ENCODE measurements at places on chromosomes 3 and 15. TPM values are rescaled to one million over a fixed set of nuclear protein-coding genes. Genes with fewer than 3 reads are reported as not detected.

TF gene
- 2.1 TPM for total RNA-seq

TOP2B gene
- total RNA-seq = 112 TPM

ITIH4 gene
- 3.4 TPM for total RNA-seq

GRCh38 chr15:101042320-101042719, 123.2 kb downstream of the LRRK1 start:
- no peak for DNase-seq

BNC1 gene
- 1.4 TPM for total RNA-seq

CP gene
- total RNA-seq = 30.4 TPM

LRRC34 gene
- 2.3 TPM for total RNA-seq

ST8SIA2 gene
- 0.06 TPM for total RNA-seq

SLC28A1 gene
- total RNA-seq = 0.42 TPM

DNA sequence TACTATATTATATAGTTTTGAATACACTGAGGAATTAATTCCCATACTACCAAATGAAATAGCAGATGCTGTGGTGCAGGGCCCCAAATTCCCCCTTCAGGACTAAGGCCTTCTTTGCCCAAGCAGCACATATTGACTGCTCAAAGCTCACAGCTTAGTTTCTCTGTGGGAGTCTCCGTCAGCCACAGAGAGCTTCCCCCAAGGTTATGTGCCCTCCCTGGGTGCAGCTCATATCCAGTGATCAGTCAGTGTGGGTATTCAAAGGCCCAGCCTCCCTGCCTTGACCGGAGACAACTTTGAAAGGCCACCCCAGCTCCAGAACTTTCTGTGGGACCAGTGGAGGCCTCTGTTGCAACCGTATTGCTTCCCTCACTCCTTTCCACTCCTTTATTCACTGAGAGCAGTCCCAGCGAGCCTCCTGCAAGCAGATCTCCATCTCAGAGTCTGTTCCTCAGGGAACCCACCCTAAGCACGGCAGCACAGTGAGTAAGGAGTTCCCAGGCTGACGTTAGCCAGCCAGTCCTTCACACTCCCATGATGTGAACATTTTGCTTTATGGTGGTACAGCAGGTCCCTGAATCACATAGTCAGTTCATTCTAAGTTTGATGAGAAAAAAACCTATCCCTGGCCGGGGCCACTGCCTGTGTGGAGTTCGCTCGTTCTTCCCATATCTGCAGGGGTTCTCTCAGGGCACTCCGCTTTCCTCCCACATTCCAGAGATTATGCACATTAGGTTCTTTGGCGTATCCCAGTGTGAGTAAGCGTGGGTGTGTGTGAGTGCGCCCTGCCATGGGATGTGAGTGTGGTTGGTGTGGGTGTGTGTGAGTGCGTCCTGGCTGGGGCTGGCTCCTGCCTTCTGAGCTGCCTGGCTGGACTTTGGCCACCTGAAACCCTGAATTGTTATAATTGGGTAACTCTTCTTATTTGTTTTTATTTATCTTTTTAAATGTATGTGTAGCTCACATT, 64.4 kb upstream of the PPARG start:
- peak; percentile 58 for DNase-seq

GRCh38 chr3:120198305-120198878, 86.6 kb downstream of the GPR156 start:
- no peak for DNase-seq

- DNase-seq = no peak
Measured at GRCh38 chr3:138442433-138442832, 8.0 kb downstream of the ESYT3 start.
